ENCODE measurements at places on chromosomes 7 and 10.

- DNase-seq: no peak
Measured at GRCh38 chr7:36370046-36370445, 19.6 kb upstream of the ANLN start.

GRCh38 chr10:79405221-79405994 lies 40.0 kb downstream of the ZCCHC24 start:
- DNase-seq: no peak

DNA sequence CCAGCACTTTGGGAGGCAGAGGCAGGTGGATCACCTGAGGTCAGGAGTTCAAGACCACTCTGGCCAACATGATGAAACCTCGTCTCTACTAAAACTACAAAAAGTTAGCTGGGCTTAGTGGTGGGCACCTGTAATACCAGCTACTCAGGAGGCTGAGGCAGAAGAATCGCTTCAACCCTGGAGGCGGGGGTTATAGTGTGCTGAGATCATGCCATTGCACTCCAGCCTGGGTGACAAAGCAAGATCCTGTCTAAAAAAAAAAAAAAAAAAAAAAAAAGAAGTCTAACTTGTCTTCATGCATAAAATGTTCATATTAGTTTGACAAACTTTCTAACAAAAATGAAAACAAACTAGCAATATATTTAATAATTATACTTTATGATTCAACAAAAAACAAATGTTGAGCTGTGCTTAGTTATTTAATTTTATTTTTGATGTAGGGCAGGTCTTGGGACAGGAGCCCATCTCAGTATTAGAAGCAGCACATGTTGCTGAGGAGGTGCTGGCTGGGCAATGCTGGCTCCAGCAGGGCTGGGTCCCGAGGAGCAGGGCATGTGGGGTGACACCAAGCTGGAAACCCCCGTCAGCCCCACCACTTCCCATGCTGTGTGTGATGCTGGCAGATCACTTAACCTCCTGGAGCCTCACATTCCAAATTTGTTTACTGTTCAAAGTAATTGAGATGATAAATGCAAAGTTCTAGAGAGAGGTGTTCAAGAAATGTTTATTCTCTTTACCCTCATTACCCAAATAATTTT lies 335.3 kb upstream of the KLF6 start:
- no peak for DNase-seq

DNA sequence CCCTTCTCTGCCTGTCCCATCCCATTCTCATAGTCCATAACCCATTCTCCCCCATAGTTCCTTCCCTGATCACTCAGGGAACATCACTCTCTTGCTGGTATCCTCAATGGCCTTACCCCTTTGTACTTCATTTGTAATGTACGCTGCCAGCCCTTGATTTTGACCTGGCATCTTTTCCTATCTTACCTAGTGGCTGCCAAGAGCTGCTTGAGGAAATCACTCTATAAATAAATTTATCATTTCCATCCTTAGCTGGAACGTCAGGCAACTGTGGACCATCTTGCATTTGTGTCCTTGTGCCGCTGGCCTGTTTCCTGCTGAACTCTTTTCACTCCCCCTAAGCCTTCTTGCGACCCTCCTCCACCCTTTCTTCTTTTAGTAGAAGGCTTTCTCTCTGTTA lies 14.0 kb downstream of the CDK14 start:
- no peak for DNase-seq

GRCh38 chr7:156618780-156619367 lies 21.7 kb upstream of the RNF32 start:
- no peak for DNase-seq

- DNase-seq: no peak
Measured at GRCh38 chr7:105978035-105978434, 15.0 kb downstream of the CDHR3 start.

DNA sequence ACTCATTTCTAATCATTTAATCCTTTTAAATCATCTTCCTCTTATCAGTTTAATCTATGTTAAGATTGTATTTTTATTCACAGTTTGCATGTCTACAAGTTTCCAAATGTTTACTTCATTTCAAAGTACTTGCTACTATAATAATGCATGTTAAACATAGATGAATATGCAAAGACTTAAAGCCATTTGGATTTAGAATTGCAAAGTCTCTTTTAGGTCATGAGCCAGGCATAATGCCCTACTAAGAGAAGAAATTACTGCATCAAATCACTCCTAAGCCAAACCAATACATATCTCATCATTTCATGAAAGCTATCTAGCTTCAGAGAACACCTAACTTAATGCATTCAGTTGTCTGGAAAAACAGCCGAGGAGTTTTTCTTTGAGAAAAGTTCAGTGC lies 266.1 kb downstream of the PRKG1 start:
- no peak for DNase-seq

DNA sequence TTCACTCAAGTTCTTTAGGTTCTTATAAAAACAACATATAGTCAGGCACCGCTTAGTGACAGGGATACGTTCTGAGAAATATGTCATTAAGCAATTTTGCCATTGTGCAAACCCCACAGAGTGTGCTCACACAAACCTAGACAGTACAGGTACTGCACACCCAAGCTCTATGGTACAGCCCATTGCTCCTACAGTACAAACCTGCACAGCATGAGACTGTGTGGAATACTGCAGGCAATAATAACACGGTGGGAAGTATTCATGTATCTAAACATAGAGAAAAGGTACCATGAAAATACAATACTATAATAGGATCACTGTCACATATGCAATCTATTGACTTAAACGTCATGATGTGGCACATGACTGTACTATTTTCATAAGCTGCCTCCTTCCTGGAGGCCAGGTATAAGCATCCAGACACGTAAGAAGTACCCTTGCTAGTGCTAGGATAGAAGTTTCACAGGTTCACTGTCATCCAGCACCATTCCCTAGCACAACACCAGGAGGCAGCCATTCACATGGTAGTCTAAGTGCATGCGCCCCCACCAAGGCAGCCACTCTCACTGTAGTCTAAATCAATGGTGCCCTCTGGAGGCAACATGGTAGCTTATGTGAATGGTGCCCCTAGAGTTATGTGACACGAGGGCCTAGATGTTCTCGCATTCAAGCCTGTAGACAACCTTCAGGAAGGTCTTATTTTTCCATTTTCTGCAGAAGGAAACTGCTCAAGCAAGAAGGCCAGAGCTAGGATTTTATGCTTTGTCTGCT lies 98.5 kb downstream of the ARHGAP22 start:
- no peak for DNase-seq

DNA sequence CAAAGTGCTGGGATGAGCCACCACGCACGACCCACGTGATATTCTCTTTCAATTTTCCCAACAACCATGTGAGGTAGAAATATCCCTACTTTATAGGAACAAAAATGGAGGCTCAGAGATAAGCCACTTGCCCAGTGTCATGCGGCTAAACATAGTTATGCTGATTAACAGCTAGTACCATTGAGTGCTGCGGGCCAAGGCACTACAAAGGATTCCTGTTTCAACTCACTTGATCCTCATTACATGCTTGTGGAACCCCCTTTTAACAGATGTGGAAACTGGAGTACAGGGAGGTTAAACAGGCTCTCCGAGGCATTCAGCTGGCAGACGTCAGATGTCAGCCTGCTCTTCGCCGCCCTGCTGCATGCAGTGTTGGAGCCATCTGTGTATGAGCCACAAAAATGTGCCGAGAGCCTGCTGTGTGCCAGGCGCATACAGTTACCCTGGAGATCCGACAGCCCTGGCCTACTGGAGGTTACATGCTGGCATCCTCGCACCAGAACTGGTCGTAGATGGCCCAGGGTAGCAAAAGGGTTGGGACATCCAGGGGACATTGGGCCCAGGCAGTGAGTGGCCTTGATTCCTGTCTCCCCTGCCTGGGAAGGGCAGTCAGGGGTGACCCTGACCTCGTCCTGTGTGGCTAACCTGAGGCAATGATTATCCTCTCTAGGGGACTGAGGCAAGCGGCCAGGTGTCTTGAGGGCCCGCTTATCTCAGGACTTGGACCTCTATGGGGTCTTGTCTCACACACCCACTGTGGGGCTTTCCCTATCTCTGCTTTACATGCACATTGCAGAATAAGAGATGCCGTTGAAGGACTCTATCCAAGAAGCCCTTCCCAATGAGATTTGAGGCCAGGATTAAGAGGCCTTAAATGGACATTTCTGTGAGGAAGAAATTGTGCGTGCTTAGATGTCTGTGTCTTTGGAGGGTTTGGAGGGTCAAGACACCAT lies 18.5 kb upstream of the SRGN start:
- DNase-seq: no peak

DNA sequence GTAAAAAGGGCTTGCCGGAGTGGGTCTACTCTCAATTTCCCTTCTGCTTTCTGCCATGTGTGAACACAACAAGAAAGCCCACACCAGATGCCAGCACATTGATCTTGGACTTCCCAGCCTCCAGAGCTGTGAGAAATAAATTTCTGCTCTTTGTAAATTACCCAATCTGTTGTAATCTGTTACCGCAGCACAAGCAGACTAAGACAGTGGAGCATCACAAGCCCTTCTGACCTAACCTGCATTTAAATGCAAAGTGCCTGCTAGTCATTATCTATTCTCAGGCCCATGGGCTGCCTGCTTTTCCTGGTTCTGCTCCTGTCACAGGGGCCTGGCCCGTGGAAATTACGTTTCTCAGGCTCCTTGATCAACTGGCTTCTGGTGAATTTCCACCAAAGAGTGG lies 199.3 kb upstream of the AUTS2 start:
- DNase-seq: no peak

DNA sequence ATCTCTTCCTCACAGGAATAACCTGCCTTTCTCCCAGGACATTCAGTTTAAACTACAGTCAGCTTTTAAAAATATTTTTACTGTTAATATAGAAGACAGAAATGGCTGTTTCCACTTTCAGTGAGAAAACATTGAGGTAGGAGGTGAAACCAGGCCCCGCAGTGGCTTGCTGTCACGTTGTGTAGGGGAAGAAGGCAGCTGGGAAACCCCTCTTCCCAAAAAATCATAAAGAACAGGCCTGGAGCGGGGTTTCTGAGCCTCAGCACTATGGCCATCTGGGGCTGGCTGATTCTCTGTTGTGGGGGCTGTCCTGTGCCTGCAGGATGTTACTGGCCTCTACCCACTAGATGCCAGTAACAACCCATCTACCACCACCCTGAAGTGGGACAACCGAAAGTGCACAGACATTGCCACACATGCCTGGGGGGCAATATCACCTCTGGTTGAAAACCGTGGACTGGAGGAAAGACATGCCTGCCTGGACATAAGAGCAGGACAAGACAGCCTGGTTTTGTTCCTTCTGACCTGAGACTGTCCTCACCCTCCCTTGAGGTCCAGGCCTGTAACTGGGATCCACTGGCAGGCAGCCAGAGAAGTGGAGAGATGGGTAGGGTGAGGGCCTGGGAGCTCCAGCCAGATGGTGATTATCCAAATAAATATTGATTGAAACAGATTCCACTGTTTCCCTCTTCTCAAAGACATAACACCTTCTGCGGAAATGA lies 43.9 kb downstream of the KCNH2 start:
- no peak for DNase-seq

DNA sequence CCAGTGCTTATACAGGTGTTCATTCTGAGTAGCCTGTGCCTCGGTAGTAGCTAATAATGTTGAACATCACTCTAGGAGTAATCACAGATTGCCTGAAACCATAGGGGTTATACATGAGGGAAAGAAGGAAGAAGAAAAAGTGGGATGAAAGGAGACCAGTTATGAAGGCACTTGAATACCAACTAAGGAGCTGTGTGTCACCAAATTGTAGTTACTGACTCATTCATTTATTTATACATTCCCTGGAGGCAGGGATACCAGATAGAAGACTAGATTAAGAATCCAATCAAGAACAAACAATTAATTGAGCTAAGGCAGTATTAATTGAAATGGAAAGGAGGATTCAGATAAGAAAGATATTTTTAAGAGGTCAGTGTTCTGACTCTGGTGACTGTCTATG lies 129.6 kb upstream of the PRPS1L1 start:
- no peak for DNase-seq

GRCh38 chr7:8833355-8833754 lies 399.9 kb downstream of the NXPH1 start:
- DNase-seq: no peak

DNA sequence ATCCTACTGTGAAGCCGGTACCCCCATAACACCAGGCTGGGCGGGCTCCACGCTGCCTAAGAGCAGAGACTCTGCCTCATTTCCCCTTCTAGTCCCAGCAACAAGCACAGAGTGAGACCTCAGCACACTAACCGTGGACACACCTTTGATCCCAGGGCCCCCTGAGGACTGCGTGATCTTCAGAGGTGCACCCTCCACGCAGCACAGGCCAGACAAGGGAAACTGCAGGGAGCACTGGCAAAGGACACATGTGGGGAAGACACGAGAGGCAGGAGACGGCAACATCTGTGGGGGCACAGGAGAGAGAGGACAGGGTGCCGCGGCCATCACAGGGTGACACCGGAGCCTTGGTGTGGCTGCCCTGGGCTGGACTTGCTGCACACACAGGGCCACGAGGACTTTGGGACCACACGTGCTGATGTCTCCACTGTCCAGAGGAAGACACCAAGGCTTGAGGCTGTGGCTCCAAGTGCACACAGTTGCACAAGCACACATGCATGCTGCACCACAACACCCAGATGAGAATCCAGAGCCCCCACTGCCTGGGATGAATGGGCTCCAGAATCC lies 128.8 kb downstream of the PTPRN2 start:
- DNase-seq: no peak

GRCh38 chr7:13279854-13280435 lies 592.5 kb downstream of the ARL4A start:
- DNase-seq: no peak

- no peak for DNase-seq
Measured at GRCh38 chr10:45602082-45602730, 70.4 kb downstream of the ZFAND4 start.

- DNase-seq: no peak
Measured at GRCh38 chr7:102472126-102473041, 6.3 kb downstream of the POLR2J start.

- DNase-seq: no peak
Measured at GRCh38 chr7:32218154-32218467, 147.9 kb upstream of the PDE1C start.

DNA sequence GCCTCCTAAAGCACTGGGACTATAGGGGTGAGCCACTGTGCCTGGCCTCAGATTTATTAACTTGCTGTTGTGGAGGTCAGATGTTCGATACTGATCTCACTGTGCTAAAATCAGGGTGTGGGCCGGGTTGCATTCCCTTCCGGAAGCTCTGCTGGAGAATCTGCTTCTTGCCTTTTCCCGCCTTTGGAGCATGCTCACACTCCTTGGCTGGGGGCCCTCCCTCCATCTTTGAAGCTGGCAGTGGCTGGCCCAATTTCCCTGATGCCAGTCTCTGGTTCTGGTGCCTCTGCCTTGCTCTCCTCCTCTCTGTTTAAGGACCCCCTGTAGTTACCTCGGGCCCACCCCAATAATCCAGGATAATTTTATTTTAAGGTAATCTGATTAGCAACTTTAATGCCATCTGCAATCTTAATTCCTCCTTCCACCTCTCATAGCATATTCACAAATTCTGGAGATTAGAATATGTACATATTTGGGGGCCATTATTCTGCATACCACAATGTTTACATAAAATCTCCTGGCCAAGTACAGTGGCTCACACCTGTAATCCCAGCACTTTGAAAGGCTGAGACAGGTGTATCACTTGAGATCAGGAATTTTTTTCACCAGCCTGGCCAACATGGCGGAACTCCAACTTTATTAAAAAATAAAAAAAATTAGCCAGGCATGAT lies 7.9 kb upstream of the PITRM1 start:
- DNase-seq: no peak
